ENCODE measurements at places on chromosomes 13 and 19.

DNA sequence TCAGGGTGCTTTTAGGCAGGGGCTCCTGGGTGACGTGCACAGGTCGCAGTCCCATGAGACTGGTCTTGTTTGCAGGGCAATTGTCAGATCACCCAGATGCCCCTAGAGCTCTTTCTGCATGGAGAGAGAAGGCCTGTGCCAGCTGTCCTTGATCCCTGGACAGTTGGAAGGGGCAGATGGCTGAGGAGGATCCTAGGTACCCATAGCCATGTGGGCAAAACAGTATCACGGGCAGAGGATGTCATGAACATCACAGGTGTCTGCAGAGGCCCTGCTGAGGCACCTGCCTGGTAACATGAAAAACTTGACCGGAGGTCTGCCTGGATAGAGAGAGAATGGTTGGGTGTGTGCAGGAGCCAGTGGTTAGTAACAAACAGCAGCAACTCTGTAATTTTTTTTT is 99.3 kb downstream of the ZNF536 start:
- no peak for DNase-seq

DNA sequence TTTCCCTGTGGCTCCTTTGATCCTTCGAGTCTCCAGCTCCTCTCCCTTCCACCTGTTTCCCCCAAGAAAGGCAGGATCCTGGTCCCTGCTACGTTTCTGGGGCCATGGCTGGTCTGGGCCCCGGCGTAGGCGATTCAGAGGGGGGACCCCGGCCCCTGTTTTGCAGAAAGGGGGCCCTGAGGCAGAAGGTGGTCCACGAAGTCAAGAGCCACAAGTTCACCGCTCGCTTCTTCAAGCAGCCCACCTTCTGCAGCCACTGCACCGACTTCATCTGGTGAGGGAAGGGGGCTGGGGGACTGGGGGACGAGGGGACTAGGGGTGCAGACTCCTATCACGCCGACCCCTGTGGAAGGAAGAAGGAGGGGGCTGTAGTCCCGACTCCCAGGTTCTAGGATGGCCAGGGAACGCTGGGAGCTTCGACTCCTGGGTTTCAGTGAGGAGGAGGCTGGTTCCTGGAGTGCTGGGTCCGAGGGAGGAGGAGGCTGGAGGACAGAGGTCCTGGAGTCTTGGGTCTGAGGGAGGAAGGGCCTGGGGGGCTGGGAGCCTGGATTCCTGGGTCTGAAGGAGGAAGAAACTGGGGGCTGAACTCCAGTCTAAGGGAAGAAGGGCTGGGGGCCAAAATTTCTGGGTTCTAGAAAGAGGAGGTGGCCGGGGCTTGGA is 524 bp downstream of the PRKCG start:
- no peak for DNase-seq

- no peak for DNase-seq
Measured at GRCh38 chr13:30126903-30127428, 180.4 kb downstream of the KATNAL1 start.

DNA sequence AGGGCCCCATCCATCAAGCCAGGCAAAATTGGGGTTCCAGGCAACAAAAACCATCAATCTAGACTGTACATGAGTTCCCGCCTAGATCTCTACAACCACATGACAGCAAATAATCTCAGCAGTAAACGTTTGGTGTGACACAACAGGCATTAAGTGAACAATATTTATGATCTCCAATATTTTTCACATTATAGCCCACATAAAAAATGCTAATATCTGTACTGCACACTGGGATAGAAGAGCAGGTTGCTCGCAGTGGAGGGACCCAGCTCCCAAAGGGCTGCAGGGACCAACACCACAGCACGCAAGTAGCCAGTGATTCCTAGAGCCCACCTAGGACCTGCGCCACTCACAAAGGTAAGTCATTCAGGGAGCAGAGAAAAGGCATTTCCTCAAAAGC is 25.9 kb downstream of the LATS2 start:
- no peak for DNase-seq

DNA sequence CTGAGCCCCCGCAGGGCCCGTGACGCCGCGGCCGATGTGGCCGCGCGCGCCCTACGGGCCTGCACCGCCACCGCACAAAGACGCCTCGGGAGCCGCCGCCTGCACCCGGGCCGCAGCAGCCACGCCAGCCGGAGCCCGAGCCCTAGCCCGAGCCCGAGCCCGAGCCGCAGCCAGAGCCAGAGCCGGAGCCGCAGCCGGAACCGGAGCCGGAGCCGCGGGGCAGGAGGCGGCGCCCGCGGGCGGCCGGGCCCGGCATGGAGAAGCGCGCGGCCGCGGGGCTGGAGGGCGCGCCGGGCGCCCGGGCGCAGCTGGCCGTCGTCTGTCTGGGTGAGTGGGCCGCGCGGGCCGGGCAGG is 379 bp downstream of the LRP3 start:
- no peak for DNase-seq

DNA sequence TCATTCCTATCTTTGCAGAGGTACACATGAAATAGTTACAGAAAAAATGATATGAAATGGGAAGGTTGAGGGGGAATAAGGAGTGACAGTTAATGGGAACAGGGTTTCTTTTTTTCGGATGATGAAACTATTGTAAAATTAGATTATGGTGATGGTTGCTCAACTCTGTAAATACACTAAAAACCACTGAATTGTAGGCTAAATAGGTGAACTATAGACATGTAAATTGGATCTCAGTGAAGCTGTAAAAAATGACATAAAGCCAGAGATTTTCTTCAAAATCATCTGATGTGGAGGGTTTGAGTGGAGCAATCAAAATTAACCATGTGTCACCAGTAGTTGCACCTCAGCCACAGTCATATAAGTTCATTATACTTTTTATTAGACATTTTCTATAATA is 6.6 kb upstream of the FLT3 start:
- no peak for DNase-seq

GRCh38 chr19:572743-573518 is 535 bp downstream of the BSG start:
- no peak for DNase-seq

- DNase-seq = no peak
Measured at GRCh38 chr13:43005460-43006236, 13.6 kb upstream of the EPSTI1 start.

GRCh38 chr13:84479656-84480055 is 597.4 kb upstream of the SLITRK1 start:
- peak; percentile 70 for DNase-seq

DNA sequence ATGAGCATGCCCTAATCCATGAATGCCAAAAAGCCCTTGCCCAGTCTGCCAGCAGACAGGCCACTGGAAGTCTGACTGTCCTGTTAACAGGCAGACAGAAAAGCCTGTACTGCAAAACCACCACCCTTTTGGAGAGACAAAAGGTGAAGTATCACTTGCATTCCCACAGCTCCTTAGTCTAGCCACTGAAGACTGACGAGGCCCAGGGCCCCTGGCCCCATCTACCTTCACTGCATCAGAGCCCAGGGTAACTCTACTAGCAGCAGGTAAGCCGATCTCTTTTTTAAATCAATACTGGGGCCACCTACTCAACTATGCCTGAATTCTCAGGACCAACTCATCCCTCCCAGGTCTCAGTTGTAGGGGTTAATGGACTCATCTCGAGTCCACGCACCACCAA is 45.5 kb downstream of the ZNF93 start:
- DNase-seq = no peak

- DNase-seq = no peak
Measured at GRCh38 chr19:41843371-41843770, 1.1 kb downstream of the LYPD4 start.

GRCh38 chr13:114230117-114230516 is 4.6 kb upstream of the CDC16 start:
- no peak for DNase-seq

DNA sequence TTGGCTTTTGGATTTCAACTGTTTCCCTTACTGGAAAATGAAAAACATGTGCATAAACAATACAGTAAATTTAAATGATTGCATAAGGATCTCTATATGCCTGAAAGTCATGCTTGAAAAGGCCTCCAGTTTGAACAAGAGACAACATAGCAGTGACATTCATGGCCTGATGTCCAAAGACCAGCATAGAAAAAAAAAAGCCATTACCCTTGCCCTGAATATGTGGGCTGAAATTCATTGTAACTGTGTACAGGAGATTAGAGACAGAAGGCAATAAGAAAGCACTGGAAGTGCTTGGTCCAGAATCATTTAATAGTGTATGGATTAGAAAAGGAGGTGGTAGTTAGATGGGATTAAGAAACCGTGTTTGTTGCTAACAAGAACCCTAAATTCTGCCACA is 15.4 kb downstream of the MIR17HG start:
- no peak for DNase-seq

- no peak for DNase-seq
Measured at GRCh38 chr19:17482877-17483604, 12.7 kb downstream of the SLC27A1 start.

DNA sequence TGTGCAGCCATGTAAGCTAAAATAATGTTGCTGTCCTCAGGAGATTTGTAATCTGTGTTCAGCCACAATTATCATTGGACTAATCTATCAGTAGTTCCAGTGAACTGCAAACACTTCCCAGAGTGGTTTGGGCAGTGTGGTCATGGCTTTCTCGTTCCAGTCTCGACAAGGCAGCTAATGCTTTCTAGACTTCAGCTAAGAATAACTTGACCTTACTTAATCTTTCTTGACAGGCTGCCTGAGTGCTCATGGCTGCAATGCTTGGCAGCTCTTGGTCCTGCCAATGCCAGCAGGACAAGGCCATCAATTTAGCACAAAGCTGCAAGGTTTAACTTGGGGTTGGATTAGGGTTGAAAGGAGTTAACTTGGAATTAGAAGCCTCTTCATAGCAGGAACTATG is 32.8 kb downstream of the ATP12A start:
- no peak for DNase-seq

DNA sequence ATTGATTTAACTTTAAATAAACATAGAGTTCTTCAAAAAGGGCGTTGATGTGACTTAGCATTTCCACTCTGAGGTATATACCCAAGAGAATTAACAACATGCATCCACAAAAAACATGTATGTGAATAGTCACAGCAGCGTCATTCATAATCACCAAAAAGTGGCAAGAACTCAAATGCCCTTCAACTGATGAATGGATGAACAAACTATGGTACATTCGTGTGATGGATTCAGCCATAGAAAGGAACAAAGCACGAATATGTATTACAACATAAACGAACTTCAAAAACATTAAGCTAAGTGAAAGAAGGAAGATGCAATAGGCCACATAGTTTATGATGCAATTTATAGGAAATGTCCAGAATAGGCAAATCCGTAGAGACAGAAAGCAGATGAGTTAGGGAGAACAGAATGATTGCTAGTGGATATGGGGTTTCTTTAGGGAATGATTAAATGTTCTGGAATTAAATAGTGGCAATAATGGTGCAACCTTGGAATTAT is 72.3 kb upstream of the UQCRFS1 start:
- DNase-seq = no peak

- DNase-seq = peak; percentile 3
Measured at GRCh38 chr13:56720841-56721240, 419.9 kb upstream of the PRR20A start.

GRCh38 chr19:4534836-4535658 is at the start of gene PLIN5:
Gene PLIN5 (minus strand): TSS chr19:4535224. CDS start chr19:4534074, 1,150 bp downstream.
- DNase-seq = no peak

- peak; percentile 53 for DNase-seq
Measured at GRCh38 chr19:58395220-58395978, at the start of gene RNF225. Gene RNF225 (plus strand): TSS chr19:58395656. CDS start chr19:58396090, 434 bp downstream.

DNA sequence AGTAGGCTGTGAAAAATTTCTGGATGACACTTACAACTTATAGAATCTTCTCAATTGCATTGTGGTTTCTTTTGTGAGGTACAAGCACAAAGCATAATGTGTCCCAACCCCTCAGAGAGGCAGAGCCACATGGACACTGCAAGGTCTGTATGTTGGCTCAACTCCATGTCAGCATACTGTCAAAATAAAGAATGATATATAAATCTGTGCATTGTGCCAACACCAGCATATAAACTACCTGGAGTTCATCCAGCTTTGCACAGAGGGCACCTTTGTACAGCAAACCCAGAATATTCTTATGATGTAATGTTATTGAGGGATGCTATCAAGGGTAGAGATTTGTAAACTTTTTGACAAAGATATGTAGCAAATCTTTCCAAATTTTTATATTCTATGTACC is 1065.8 kb upstream of the MIR17HG start:
- DNase-seq = no peak

GRCh38 chr13:40452741-40453334 is 213.6 kb downstream of the FOXO1 start:
- DNase-seq = peak; percentile 64

GRCh38 chr13:35143123-35143522 is 201.1 kb downstream of the NBEA start:
- DNase-seq = no peak

GRCh38 chr13:114146173-114146572 is 13.8 kb upstream of the RASA3 start:
- DNase-seq = no peak

- no peak for DNase-seq
Measured at GRCh38 chr13:77171451-77171850, 144.5 kb upstream of the FBXL3 start.

- no peak for DNase-seq
Measured at GRCh38 chr19:2602391-2603181, 99.9 kb downstream of the GNG7 start.

- no peak for DNase-seq
Measured at GRCh38 chr19:21094347-21095025, 12.5 kb downstream of the ZNF714 start.

GRCh38 chr13:34435338-34435737 is 506.7 kb upstream of the NBEA start:
- no peak for DNase-seq

DNA sequence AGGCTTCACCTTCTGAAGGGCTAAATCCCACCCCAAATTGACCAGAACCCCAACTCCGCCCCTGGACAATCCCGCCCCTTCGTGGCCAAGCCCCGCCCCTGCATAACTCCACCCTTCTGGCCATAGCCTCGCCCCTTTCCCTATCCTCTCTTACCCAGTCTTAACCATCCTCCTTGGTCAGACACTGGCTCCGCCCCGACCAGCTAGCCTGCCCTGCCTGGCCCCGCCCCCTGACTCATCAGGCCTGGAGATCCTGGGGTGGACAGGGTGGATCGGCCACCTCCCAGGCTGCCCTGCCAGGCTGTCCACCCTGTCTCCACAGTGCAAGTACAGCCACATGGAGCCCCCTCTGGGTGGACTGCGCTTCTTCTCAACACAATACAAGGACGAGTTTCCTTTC is 8.0 kb upstream of the ZNF358 start:
- no peak for DNase-seq

- DNase-seq = no peak
Measured at GRCh38 chr13:64300239-64300638, 2884.6 kb upstream of the PCDH20 start.

DNA sequence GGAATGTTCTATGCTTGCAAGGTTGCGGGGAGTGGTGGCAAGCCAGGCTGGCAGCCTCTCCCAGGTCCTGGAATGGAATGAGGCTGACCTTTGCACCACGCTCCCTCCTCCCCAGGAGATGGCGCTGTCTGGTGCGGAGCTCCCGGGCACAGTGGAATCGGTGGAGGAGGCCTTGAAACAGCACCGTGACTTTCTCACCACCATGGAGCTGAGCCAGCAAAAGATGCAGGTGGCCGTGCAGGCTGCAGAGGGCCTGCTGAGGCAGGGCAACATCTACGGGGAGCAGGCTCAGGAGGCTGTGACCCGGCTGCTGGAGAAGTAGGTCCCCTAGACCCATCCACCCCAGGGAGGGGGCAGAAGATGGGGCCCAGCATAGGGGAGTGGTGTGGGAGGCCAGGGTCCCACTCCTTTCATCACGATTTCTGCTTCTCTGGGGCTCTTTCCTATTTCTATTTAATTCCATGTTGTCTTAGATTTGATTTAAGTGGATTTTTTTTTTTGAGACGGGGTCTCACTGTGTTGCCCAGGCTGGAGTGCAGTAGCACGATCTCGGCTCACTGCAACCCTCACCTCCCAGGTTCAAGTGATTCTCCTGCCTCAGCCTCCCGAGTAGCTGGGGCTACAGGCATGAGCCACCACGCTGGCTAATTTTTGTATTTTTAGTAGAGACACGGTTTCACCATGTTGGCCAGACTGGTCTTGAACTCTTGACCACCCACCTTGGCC is 53.2 kb upstream of the SHKBP1 start:
- no peak for DNase-seq
